Suppressor macrophage treated with lipopolysaccharide for 1 hour (primary cell): ENCODE measurements at places on chromosomes 2 and 18.

DNA sequence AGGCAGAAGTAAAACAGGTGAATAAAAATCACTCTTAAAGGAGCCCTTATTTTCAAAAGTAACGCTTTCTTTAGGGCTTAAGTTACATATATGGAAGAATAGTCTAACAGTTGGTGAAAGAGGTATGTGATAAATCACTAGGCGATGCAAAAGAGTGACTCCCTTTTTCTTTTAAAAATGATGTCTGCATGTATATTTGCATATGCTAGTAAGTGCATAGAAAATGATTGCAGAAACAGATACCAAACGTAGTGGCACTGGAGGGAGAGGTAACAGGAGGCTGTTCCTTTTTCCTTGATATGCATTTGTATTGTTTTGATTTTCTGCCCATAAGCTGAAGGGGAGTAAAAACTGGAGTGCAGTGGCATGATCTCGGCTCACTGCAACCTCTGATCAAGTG lies 158.3 kb downstream of the PRPF40A start:
- DNase-seq, result no peak

DNA sequence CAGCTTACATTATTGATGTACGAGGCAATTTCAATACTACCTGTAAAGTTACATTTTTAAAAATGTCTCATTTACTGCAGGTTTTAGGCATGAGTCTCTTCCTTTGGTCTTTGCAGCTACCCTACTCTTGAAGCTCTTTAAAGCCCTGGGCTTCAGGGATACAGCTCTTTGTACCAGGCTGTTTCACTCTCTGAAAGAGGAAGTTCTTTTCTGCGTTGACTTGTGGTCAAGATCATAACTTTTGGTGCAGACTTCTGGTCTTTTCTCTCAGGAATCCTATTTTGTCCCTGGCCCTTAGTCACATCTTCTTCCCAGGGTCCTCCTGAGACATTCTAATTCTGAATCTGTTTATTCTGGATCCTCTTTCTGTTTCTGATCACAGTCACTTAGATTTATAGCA lies 16.6 kb upstream of the HRH4 start:
- peak; percentile 50 for DNase-seq

DNA sequence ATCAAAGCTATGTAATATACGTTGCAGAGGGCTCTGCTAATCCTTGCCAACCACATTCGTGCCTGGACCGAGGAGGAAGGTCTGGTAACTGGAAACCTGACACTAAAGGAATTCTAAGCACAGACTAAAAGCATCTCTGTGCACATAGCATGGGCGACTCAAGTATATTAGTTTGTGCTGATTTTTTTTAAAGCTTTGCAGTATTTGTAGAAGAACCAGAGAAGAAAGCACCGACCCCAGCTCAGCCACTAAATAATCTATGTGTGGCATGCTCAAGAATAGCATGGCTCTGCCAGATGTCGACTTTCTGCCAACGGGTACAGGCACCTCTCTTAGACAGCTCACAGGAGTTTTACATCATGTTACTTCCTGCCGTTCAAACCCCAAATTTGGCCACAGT lies 73.2 kb upstream of the NRP2 start:
- no peak for DNase-seq

DNA sequence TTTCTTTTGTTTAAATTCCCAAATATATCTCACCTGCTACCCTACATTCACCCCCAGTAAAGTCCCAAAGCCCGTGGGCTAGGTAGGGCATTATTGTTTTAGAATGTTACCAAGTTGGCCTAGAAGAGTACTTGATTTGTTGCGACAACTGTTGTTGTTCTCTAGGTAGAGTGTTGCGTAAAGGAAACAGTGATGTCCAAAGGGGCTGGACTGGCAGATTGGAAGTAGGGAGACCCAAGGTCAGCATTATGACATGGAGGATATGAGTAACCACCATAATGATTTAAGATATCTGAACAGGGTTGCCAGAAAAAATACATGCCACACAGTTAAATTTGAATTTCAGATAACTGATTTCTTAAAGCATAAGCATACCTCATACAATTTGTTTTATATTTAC lies 39.2 kb downstream of the SCN1A start:
- DNase-seq, result peak; percentile 51

DNA sequence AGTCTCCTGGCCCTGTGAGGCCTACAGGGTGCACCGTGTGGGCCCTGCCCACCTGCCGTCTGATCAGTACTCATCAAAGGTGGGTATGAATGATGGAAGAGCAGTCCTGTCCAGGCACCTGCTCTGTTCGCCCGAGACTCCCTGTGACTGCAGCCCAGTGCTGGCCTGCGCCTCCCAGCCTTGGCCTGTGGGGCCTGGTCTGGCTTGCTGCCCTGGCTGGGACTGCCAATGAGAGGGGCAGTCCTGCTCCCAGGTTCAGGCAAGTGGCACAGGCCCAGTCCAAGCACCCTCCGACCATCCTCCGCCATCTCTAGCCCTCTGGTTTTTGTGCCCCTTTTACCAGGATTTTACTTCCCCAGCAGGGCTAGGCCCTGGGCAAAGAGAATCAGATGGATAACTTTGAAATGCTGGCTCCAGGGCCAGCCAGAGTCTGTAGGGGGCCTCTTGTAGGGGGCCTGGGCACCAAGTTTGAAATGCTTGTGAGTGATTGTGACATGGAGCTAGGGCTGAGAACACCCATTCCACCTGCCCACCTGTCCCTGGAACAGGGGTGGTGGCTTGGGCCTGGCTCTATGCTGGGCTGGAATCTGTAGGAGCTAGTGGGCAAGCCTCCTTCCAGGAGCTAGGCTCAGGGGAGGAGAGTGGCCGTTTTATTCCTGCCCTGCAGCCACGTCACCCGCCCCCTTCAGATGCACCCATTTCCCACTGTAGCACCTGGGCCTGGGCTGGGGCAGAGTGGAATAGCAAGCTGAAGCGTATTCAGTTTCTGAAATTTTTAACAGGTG lies 8.7 kb upstream of the HS6ST1 start:
- DNase-seq, result no peak

DNA sequence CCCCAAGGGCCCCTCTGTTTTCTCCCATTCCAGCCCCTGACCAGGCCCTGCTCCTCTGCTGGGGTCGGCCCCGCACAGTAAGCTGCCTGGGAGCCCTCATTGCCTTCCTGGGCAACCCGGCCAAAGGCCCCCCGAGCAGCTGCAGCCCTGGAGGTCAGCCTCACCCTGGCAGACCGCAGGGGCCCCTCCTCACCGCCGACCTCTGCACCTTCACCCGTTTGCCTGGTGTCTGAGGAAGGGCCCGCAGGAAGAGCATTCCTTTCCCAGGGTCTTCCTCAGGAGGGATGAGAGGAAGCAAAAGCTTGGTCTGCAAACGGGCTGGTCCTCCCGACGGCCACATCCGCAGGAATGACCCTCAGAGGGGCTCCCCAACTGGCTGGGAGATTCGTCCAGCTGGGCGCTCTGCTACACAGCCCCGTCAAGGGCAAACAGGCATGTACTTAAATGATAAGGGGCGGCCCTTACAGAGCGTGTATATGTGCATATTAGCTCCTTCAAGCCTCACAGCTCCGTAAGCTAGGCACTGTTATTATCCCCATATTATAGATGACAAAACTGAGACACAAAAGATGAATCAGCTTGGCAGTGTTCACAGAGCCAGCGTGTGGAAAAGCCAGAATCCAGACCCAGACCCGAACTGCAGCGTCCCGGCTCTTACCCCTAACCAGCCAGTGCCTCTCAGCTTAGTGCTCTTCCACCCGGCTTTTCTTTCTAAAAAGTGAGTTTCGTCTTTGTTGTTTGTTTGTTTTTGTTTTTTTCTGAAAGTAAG lies 52.8 kb downstream of the SLC4A1AP start:
- no peak for DNase-seq

DNA sequence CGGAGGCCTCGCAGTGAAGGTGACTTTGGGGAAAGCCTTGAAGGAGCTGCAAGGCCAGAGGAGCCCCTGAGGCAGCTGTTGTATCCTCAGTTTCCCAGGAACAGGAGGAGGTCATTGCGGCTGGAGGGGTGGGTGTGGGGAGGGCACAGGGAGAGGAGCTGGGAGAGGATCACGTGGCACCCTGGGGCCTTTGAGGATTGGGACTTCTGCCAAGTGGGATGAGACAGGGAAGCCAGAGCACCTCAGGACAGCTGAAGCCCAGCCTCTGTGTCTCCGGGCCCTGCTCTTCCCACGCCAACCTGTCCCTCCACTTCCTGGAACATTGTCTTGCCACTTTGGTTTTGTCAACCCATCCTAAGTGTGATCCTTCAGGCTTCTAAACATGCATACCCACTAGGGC lies 19.4 kb upstream of the RRM2 start:
- no peak for DNase-seq

DNA sequence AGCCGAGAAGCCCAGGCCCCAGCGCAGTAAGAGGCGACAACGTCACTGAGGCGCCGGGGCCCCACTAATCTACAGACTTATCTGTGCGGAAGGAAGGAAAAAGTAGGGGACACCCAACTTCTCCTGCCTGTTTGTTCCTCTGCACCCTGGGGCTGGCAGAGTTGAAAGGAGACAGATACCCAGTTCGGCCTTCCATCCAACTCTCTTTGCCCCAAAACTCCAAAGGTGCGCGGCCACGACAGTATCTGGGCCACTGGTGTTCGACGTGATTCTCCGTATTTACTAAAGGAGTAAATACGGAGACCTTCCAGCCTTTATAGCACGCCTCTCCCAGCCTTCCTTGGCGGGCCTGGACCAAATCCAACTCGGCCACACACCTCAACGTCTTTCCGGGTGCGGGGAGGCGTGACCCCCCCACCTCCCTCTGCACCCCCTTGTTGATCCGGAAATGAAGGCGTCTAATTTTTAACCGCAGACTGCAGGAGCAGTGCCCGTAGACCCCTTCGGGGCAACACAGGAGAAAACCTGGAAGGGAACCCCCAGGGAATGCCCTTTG lies 1.6 kb downstream of the SMAD7 start:
- DNase-seq, result no peak

DNA sequence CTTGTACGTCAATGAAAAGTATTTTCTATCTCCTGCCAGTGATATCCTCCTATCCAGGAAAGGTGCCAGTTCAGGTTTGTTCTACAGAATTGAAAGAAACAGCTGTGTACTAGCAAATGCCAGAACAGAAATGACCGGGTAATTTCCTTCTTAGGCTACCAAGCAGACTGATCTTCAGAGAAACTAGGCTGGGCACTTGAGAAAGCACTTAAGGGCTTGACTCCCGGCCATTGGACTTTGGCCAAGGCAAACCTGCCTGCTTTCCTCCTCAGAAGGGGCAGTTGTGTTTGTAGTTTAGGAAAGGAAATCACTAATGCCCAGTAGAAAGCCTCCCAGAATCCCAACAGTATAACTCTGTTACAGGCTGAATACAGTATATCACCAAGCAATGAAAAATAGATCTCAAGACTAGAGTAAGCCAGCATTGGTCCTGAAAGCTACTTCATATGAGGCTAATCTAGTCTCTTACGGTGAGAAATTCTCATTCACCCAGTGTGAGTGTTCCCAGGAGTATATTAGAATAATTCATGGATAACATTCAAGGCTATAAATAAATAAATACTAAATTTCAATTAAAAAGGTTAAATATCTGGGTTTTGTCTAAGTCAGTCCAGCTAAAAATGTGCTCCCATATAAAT lies 43.0 kb upstream of the COL5A2 start:
- DNase-seq, result no peak

DNA sequence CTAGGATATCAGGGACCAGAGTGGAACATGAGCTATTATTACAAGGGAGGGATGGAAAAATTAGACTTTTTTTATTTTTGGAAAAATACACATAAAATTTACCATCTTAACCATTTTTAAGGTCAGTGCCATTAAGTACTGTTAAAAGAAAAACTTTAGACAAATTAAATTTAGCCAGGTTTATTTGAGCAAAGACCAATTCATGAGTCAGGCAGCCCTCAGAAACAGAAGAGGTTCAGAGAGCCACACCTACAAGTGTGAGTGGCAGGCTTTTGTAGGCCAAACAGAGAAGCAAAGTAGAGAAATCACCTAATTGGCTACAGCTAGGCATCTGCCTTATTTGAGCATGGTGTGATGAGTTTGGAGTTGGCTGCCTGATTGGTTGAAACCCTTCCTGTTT lies 301.3 kb upstream of the RAB12 start:
- no peak for DNase-seq

DNA sequence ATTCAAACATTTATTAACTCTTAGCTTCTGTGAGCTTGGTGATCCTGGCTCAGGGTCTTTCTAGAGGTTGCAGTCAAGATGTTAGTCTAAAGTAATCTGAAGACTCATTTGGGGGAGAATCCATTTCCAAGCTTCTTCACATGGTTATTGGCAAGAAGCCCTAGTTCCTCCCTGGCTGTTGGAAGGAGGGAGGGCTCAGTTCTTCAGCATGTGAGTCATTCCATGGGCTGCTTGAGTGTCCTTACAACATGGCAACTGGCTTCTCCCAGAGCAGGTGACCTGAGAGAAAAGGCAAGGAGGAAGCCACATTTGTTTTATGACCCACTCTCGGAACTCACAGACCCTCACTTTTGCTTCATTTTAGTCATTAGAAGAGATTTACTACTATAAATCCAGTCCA lies 10.6 kb upstream of the C2orf74 start:
- DNase-seq, result no peak

DNA sequence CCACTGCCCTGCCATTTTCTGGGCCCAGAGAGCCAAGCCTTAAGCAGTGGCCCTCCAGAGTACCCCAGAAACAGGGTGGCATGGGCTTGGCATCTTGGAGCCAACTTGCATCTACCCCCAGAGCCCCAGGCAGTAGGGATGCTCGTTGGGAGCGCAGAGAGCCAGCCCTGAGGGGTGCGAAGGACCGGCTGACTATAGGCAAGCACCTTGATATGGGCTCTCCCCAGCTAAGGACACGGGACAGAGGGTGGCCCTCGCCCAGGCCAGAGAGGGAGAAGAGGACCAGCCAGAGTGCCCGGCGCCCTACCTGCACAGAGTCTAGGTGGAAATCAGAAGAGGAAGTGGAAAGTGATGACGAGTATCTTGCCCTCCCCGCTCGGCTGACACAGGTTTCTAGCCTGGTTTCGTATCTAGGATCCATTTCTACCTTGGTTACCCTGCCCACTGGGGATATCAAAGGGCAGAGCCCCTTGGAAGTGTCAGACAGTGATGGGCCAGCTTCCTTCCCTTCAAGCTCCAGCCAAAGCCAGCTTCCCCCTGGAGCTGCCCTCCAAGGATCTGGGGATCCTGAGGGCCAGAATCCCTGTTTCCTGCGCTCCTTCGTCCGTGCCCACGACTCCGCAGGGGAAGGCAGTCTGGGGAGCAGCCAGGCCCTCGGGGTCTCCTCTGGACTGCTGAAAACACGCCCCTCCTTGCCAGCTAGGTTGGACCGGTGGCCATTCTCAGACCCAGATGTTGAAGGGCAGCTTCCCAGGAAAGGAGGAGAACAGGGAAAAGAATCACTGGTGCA lies 16.2 kb downstream of the CEP68 start:
- DNase-seq, result no peak

GRCh38 chr2:155203178-155203577 lies 504.7 kb downstream of the KCNJ3 start:
- no peak for DNase-seq

GRCh38 chr2:121682396-121683298 lies 33.4 kb upstream of the CLASP1 start:
- DNase-seq, result no peak

GRCh38 chr2:205908212-205909183 lies 177.5 kb downstream of the INO80D start:
- DNase-seq, result no peak

- no peak for DNase-seq
These were observed 74.9 kb upstream of the CELF4 start for GRCh38 chr18:37640504-37640903.
